ENCODE measurements at places on chromosomes 2 and 18. TPM values are rescaled to one million over a fixed set of nuclear protein-coding genes. Genes with fewer than 3 reads are reported as not detected.
A peak's percentile ranks its signal among the peaks of the same experiment; 100 is the strongest.

The SATB2 gene
- 9.9 TPM for total RNA-seq

The CYRIA gene
- total RNA-seq, result 24.9 TPM

DNA sequence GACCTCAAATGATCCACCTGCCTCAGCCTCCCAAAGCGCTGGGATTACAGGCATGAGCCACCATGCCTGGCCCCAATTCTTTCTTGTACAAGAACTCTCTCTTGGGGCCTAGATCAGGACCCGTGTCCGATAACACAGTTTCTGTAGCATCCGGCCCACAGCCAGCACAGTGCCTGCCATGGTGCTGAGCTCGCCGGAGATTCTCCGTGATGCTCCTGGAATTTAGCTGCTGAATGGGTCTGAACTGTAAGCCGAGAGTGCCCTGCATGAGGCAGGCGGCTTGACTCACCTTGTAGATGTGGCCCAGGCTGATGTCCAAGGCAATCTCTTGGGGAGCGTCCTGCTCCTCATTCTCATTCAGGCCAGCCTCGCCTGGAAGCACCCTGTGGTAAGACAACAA, 53.3 kb upstream of the SEMA4C start:
- peak; percentile 17 for DNase-seq

- DNase-seq, result no peak
Observed at GRCh38 chr2:75243219-75243618, 43.9 kb upstream of the TACR1 start.

DNA sequence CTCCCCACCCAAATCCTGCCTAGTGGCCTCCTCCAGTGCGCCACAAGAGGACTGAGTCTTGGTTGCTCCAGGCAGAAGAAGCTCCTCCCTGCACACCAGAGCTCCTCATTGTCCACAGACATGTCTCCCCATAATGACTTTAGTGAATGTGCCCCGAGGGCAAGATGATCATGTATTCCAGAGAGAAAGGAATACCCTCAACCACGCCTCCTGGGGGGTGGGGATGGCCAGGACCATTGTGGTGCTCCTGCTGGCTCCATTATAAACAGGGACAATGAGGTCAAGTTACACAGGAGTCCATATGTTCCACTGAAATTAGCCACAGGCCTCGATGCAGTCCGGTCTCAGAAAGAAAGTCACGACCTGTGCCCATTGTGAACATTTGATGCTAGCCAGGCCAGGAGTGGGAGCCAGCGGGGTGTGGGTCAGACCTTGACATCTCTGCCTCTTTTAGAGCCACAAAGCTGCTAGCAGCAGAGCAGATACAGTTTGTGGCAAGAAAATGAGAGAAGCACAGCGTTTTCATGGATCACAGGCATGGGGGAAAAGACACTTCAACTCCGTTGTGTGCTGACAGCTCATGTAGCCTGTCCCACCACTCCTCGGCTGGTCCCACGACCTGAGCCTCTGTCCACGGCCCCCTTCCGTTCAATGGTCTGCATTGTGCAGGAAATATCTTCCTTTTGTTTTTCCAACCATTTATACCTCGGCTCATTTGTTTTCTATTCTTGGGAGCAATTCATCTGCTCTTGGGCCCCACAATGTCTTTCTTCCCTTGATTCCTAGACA, 70.7 kb upstream of the FZD7 start:
- DNase-seq, result no peak
